ENCODE measurements at places on chromosomes 1 and 21.

GRCh38 chr1:54415533-54415932 lies 9.3 kb upstream of the SSBP3 start:
- no peak for DNase-seq

DNA sequence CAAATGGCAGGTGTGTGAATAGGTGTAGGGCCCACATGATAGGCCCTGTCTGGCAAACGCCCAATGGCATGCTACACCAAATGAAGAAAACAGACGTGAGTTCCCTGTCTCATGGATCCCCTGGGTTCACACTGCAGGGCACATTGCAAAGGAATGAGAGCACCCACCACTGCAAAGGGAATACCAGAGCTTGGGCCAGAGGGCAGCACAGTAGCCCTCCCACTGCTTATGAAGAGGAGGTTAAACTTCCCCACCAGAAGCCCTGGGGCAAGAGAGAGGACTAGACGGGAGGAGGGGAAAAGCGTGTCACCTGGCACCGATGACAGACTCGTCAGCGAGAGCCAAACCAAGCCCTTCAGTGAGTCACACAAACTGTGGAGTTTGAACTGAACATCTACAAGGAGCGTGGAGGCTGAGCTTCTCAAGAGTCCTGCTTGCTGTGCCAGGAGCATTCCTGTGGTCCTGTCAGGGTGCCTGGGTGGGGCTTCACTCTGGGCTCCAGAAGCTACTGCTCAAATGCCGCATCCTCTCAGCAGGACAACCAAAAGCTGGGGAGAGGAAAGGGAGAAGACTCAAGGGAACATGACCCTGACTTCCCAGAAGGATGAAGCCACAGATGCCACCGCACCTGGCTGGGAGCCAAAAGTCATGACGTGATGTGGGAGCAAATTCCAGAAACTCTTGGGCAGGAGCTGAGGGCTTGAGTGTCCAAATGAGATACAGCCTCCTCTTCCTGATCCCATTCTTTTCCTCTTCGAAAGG lies 61.1 kb downstream of the TOMM20 start:
- peak; percentile 66 for DNase-seq

DNA sequence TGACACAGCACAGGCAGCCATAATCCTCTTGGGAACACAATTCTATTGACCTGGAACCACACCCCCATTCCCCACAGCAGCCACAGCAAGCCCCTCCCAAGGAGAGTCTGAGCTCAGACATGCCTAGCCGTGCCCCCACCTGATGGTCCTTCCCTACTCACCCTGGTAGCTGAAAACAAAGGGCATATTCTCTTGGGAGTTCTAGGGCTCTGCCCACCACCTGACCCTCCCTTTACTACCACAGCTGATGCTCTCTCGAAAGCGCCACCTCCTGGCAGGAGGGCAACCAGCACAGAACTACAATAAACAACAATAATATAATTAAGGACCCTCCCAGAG lies 184.8 kb upstream of the COA6 start:
- no peak for DNase-seq

- DNase-seq: no peak
These were observed 37.0 kb upstream of the ADGRL4 start for GRCh38 chr1:79043506-79043905.

Data from amygdala (tissue), 56 donors.